CD4-positive, alpha-beta T cell treated with Interleukin-15 for 4 hours (primary cell): ENCODE measurements at places on chromosomes 11 and 22.

GRCh38 chr11:728901-729491 lies 18.3 kb upstream of the TALDO1 start:
- no peak for DNase-seq

DNA sequence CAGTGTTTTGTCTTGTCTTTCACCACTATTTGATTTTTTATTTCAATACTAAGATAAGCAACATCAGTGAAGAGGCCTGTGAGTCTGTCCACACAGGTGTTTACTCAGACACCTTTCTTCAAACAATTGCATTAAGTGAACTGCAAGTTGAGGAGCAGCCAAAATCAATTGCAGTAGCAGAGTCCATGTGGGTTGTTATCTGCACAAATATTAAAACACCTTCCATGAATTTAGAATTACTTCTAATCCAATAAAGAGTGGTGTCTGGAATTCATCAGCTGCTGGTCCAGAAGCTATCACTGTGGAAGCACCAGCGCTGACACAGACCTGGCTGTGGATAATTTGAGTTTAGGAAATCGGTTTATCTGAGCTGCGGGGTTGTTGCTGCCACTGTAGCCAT lies 83.5 kb upstream of the FAT3 start:
- no peak for DNase-seq

DNA sequence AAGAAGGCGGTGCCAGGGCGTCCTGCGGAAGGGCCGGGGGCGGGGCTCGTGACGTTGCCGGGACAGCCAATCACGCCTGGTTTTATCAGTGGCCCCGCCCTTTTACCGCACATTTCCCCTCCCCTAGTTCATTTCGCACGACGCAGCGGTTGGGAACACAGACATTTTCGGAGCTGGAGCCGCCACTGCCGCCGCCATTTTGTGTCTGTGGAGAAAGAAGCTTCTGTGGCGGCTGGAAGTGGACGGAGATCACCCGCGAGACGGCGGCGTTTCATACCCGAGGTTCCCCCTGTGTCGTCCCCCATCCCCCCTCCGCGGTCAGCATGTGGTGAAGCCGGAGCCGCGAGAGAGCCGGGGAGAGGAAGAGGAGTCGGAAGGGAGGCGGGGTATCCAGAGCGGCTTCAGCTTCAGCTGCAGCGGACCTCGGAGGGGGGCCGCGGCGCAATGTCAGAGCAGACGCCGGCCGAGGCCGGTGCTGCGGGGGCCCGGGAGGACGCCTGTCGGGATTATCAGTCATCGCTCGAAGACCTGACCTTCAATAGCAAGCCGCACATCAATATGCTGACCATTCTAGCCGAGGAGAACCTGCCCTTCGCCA lies at the start of gene PCF11:
PCF11 (plus strand) TSS at position 136 of the 598 bp plus-strand sequence; CDS start at position 445, 309 bp downstream.
- DNase-seq: no peak

GRCh38 chr11:64069401-64070313 lies 33.9 kb downstream of the FLRT1 start:
- no peak for DNase-seq

DNA sequence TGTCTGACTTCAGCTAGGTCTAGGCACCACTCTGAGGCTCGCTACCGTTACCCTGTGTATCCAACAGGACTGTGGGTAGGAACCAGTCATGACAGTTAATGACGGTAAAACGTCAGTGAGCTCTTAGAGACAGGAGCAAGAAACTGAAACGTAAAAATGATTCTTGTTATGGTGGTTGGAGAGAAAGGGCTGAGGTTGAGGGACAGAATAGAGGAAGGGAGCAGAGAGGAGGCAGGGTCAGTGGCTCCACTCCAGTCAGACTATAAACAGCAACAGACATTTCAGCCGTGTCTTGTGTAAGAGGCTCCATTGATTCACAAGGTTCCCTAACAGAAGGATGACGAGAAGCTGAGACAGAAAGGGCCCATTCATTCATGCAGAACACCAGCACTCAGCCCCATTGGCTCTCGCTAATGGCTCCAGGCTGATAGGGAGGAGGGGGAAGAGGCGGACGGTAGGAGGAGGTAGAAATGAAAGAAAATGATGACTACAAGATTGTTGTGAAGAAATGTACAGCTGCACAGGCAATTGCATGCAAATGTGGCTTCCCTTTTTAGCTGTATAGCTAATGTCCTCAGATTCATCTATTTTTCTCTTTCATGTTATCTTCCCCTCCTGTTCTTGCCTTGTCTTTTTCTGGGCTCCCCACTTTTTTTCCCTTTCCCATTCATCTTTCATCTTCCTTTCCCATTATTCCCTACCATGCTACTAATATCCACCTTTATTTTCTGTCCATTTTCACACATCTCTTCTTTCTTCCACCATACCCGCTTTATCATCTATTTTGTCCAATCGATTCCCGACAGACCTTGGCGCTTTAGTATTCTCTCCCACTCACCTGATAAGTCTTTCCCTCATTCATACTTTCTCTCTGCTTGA lies 34.3 kb downstream of the ETS1 start:
- DNase-seq: peak; percentile 36

DNA sequence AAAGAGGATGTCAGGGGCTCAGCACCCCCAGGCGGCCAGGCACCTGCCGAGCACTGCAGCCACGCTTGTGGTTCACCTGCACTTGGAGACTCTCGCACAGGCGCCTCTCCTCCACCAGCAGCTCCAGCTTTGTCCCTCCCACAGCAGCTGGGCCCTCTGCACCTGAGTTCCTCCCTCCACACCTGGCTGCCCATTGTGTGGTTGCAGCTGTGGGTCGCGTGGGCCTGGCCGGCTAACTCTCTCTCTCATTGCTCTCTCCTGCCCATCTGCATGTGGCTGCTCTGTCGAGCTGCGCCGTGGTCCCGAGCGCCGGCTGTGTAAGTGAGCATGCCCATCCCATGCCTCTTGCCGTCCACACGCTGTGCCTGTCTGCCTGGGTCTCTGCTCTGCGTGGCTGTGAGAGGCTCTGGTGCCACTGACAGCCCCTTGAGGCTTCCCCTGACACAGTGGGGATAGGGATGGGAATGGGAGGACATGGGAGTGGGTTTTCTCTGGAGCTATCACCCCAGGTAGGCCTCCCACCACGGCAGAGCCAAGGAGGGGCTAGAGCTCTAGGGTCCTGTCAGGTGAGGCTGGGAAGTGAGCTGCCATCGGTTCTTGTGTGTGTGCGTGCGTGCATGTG lies 8.5 kb upstream of the ACR start:
- no peak for DNase-seq

DNA sequence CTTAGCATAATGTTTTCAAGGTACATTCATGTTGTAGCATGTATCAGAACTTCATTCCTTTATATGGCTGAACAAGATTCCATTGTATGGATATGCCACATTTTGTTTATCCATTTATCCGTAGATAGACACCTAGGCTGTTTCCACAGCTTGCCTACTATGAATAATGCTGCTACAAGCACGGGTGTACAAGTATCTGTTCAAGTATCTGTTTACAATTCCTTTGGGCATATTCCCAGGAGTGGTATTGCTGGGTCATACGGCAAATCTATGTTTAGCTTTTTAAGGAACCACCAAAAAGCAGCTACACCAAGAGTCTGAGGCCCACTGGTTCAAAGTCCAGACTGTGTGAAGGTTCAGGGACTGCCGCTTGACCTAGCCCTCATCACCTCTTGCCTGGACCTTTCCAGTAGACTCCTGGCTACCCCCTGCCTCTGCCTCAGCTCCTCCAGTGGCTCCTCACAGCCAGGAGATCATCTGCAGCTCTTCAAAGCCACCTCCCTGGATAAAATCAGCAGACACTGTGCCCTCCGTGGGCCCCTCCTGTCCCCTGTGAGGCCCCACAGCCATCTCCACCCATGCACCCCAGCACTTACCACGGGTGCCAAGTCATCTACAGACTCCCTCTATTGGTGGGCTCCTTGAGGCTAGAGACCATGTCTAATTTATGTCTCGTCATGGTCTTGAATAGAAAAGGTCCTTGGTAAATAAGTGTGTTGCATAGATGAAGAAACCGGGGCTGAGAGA lies 160.3 kb downstream of the MN1 start:
- DNase-seq: no peak

GRCh38 chr11:129213261-129213660 lies 21.1 kb upstream of the ARHGAP32 start:
- DNase-seq: no peak

- DNase-seq: no peak
Observed at GRCh38 chr11:11876458-11876857, 34.7 kb downstream of the USP47 start.
